Amniotic stem cell (primary cell): ENCODE measurements at places on chromosomes 4 and X.

- no peak for DNase-seq
Measured at GRCh38 chrX:115373308-115373707, 83.8 kb downstream of the LUZP4 start.

GRCh38 chr4:8281519-8282133 lies 12.1 kb downstream of the HTRA3 start:
- DNase-seq = no peak

DNA sequence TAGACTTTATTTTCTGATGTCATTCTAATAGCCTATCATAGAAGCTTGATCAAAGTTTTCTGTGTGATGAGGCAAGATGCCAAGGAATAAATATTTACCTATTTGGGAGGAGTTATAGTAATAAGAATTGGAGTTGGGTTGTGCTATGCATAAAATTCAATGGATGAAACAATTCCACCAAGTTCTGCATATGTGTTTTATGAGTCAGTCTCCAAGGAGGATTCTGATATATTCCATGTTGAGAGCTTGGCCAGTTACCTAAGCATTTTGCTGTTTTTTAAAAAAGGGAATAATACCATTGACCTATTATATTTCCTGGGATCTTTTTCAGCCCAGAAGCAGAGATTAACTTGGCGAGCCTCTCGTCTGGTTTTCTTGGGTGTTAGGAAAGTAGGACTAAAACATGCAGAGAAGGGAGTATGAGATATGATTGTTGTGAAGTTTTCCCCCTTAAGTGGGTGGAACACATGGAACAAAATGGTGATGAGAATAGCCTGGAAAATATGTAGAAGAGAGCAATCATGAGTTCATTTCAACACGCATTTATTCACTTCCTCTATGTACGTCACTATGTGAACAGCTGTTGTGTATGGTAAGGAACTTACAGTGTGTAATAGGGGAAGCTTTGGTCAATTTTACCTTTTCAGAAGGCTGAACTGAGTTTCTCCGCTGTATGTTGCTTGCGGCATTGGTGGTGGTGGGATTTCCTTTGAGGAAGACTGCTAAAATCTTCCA lies 39.2 kb downstream of the POLA1 start:
- no peak for DNase-seq

- DNase-seq = no peak
Measured at GRCh38 chr4:105990933-105991332, 95.7 kb downstream of the NPNT start.

- DNase-seq = no peak
Measured at GRCh38 chrX:130413415-130413814, 11.6 kb downstream of the RBMX2 start.

DNA sequence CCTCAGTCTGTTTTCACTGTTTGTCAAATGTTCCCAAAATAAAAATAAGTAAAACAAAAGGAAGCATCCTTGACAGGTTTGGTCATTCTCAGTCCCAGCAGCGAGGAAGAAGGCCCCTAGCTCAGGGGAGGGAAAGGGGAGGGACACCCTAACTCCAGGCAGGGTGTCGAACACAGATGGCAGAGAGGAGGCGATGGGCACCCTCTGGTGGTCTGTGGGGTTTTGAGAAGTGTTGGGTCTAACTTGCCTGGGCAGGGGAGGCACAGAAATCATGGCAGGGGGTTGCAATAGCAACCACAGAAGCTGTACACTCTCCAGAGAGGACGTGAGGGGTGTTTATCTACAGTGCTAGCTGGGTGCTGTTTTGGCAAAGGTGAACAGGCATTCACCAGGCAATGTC lies 229.8 kb upstream of the SFRP2 start:
- no peak for DNase-seq

DNA sequence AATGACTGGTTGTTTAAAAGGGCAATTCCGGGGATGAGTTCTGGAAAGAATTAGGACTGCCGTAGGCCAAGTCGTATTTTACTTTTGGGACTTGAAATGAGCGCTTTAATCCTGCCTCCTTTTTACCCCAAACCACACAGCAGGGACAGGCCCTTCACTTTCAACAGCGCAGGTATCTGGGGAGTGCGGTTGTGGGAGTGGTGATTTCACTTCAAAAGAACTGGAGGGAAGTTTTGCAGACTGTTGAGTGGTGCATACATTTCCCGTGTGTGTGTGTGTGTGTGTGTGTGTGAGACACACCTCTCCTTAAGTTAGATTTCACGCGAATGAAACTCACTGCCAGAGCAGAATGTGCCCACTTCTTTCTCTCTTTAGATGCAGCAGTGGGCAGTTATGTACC lies 2.8 kb downstream of the NHS start:
- no peak for DNase-seq

- DNase-seq = no peak
Measured at GRCh38 chrX:47272013-47272408, 39.2 kb downstream of the USP11 start.

DNA sequence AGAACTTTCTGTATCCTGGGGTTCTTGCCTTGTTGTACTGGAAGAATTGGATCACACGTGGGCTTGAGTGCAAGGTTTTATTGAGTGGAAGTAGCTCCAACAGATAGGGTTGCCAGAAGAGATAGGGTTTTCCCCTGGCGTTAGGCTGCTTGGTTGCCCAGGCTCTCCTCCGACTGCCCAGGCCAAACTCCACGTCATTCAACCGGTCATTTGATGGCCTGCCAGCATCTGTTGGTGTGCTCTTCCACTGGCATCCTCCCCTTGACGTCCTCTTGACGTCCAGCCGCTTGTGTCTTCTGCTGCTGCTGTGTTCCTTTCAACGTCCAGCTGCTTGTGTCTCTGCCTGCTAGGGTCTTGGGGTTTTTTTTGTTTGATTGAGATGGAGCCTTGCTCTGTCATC lies 340.3 kb upstream of the ZCCHC13 start:
- no peak for DNase-seq

- DNase-seq = no peak
Measured at GRCh38 chr4:127238956-127239475, 393.7 kb upstream of the INTU start.

DNA sequence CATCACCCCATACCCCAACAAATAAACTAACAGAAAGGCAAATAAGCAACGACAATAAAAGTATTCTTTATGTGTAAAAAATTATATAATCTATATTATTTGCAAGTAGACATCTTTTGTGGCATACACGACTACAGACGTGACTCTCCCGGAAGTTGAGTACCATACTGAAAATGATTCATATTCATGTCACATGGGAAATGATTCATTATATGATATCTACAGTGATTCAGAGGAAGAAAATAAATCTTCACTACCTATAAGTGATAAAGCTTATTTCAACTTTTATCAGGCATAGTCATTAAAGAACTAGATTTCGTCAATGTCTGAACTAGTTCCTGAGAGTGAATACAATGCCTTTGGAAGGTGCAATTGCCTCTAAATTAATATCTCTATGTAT lies 4.6 kb upstream of the ANTXR2 start:
- no peak for DNase-seq

DNA sequence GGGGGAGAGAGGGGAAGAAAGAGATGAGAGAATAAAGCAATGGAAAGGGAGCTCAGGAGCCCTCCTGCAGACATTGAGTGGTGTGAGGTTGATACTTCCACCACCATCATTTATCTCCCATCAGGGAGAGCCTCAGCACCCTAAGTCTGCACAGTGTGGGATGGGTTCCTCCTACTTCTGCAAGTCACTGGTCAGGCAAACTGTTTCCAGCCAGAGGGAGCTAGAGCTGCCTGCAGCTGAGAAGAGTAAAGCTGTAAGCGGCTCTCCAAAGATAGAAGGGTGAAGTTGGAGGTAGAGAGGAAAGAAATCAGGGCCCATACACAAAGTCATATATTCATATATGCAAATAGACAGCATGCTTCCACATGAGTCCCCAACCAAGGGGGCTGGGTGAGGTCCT lies 21.9 kb upstream of the ZNF81 start:
- DNase-seq = no peak

GRCh38 chr4:104772849-104773248 lies 278.2 kb upstream of the CXXC4 start:
- no peak for DNase-seq

DNA sequence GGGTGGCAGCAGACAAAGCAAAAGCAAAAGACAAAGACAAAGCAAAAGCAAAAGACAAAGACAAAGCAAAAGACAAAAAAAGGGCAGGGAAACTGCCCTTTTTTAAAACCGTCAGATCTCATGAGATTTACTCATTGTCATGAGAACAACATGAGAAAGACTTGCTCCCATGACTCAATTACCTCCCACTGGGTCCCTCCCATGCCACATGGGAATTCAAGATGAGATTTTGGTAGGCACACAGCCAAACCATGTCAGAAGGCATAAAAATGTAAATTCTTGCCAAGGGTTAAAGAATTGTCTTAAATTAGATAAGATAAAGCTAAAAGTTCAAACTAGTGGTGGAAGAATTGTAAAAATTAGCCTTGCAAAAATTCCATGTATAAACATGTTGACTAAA lies 419.7 kb downstream of the TRAM1L1 start:
- DNase-seq = no peak

GRCh38 chr4:74546057-74546456 lies 101.1 kb downstream of the AREG start:
- no peak for DNase-seq

DNA sequence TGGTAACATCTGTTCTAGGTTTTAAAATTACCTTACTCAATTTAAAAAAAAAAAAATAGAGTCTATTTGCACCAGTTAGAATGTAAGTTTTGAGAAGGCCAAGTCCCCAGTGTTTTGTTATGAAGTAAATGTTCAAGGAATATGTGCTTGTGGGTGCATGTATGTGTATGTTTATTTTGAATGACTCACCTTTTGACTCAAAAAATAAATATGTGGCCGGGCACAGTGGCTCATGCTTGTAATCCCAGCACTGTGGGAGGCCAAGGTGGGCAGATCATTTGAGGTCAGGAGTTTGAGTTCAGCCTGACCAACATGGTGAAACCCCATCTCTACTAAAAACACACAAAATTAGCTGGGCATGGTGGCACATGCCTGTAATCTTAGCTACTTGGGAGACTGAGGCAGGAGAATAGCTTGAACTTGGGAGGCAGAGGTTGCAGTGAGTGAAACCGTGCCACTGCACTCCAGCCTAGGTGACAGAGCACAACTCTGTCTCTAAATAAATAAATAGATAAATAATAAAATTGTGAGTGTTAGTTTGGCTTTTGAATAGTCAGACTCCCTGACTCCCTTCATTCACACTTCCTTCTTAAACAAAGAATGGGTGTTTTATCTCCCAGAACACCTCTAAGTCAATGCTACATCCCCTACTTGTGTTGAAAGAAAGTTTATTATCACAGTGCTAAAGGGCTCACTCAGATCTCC lies 511.3 kb upstream of the PCDH7 start:
- DNase-seq = no peak

GRCh38 chrX:21975812-21976211 lies 35.3 kb downstream of the SMS start:
- no peak for DNase-seq

GRCh38 chr4:172951679-172952451 lies 216.7 kb upstream of the GALNT7 start:
- no peak for DNase-seq

- no peak for DNase-seq
Measured at GRCh38 chrX:68646421-68646820, 1.0 kb upstream of the STARD8 start.

DNA sequence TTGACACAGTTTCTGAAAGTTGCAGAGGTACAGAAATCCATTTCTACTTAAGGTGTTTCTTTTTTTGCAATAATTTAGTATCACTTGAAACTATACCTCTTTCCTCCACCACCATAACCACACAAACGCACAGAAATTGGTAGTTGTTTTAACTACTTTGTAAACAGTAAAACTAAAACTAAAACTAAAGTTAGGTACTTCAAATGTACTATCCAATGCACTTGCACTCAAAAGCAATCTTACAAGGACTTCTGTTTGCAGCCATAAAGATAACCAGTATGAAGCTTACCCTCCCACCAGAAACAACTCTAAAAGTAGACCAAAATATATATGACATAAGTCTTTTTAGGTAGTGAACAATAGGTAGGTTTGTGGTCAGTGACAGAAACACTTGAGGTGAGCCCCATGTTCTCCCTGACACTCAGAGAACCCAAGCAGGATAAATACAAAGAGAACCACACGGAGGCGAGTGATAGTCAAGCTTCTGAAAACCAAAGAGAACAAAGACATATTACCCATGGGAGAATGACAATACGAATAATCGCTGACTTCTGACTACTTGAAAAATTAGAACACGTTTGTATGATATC lies 72.2 kb upstream of the VBP1 start:
- no peak for DNase-seq

GRCh38 chr4:2689825-2690700 lies 66.1 kb downstream of the TNIP2 start:
- no peak for DNase-seq

DNA sequence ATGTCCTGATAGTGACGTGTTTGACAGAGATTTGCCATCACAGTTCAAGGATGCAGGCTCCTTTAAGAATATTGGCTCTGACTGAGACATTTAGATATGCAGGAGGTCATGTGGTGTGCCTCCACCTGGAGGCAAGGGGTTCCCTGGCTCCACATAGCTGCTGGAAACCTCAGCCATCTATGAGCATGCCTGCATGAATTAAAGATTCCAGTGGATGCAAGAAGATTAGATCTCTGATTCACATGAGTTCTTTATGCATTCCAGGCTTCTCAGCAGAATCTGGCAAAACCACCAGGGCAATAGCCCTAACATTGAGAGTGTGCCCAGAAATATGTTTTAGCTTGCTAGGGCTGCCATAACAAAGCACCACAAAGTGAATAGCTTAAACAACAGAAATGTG lies 298.5 kb upstream of the AADAT start:
- DNase-seq = peak; percentile 31

DNA sequence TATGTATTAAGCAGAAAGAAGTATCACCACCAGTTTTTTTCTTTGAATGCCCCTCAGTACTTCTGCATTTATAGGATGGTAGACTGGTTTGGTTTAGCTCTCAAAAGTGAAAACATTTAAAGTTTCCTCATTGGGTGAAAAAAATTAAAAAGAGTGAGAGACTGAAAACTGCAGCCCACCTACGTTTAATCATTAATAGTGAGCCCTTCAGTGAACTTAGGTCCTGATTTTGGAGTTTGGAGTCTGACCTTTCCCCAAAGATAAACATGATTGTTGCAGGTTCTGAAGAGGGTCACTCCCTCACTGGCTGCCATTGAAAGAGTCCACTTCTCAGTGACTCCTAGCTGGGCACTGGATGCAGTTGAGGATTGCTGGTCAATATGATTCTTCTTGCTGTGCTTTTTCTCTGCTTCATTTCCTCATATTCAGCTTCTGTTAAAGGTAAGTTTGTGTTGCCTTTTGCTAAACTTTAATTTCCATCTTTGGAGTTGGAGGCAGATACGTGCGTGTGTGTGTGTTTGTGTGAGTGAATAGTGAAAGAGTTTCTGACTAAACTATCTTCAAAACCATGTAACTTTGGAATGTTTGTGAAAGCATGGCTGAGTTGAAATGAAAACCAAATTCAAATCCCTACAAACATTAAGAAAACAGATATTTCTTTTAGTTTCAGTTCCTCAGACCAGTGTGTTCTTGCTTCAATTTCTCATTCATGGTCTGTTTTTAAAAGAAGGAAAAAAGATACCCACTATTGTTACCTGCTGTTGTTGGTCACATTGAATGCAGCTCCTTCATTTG lies at the start of gene MTTP:
TSS of gene MTTP (plus strand) at position 295 of the 795 bp plus-strand sequence. CDS start at position 381, 86 bp downstream.
- no peak for DNase-seq
